ENCODE measurements at places on chromosomes 3 and 15.

- DNase-seq = no peak
Measured at GRCh38 chr3:164306042-164306441, 772.3 kb downstream of the SI start.

DNA sequence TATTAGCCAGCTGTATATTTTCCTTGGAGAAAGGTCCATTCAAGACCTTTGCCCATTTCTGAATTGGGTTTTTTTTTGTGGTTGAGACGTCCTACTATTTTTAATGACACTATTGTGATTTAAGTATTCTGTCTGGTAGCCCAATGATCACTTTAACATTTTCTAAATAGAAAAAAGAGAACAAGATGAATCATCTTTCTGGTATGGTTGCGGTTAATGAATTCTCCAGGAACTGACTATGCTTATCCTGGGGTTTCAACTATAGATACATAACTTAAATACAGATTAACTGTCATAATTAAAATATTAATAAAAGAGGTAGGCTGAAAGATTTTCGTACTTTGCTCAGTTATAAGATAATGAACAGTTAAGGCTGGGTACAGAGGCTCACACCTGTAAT is 51.9 kb downstream of the PBRM1 start:
- no peak for DNase-seq

DNA sequence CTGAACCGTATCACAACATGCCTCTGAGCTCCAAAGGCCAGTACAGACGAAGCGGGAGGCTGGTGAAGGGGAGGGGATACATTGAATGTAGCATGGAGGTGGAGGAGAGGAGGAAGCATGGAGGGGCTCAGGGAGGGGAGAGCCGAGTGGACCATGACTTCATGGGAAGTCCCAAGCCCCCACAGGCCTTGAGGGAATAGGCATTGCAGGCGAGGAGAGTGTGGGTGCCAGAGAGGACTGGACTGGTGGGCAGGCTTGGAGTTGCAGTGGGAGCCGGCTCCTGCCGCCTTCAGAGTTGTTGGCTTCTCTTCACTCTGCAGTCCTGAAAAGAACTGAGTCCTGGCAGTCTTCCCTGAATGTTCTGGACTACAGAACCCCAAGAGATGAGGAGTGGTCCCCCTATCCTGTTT is 3.3 kb upstream of the RNU6-1 start:
- DNase-seq = no peak

- no peak for DNase-seq
Measured at GRCh38 chr3:188082450-188082849, 71.5 kb upstream of the LPP start.

- DNase-seq = no peak
Measured at GRCh38 chr15:55969582-55969981, 23.8 kb downstream of the NEDD4 start.

Data from posterior cingulate gyrus (tissue), 11 donors.